ENCODE measurements at places on chromosomes 13 and 19.

DNA sequence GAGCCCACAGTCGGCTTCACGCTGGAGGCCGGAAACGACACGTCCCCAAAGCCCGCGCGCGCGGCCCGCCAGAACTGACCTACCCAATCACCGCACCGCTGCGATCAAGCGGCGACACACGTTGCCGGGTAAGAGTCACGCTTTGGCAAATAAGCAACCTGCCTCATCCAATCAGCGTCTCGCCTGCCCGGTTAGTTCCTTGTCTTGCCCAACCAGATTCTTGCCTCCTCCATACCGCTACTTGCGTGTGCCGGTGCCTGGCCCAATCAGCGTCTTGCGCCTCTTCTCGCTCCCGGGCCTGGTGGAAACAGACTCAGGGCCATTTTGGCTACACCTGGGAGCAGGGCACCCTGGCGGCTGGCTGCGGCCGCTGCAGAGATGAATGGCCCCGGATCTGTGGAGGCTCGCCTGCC is 11.6 kb upstream of the ZNF544 start:
- no peak for DNase-seq

DNA sequence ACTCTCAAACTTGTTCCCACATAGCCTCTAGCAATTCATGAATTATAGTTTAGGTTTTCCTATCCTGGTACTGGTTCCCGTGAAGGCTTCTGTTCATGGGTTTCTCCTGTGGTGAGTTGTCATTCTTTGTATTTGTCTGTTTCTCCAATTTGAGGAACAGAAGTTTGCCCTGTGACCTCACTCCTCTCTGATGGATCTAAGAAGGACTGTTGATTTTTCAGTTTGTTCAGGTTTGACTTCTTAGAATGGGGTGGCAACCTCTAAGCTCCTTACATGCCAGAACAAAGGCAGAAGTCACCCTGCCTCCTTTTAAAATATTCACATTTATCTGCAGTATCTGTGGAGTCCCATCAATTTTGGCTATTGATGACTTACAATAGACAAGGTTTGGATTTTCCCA is 354.0 kb downstream of the SPRY2 start:
- DNase-seq = no peak

GRCh38 chr19:15701757-15702533 is 25.9 kb upstream of the OR10H2 start:
- no peak for DNase-seq

- DNase-seq = peak; percentile 64
These were observed 50.0 kb upstream of the GPR183 start for GRCh38 chr13:99357131-99357596.

DNA sequence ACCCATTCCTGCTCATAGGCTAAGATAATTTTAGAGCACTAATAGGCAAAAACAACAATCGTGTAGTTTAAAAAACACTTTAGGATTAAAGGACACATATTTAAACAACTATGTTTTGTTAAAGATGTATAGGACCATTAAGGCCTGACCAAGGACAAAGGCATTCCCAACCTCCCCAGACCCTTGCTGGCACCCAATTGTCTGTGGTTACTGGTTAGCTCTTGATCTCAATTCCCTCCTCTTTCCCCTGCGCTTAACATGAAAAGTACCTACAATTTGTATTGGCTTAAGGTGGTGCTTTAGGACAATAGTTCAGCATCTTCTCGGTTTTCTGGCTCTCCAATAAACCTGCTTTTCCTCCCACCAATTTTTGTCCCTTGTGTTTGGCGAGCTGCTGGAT is 51.0 kb downstream of the TEX26 start:
- no peak for DNase-seq

DNA sequence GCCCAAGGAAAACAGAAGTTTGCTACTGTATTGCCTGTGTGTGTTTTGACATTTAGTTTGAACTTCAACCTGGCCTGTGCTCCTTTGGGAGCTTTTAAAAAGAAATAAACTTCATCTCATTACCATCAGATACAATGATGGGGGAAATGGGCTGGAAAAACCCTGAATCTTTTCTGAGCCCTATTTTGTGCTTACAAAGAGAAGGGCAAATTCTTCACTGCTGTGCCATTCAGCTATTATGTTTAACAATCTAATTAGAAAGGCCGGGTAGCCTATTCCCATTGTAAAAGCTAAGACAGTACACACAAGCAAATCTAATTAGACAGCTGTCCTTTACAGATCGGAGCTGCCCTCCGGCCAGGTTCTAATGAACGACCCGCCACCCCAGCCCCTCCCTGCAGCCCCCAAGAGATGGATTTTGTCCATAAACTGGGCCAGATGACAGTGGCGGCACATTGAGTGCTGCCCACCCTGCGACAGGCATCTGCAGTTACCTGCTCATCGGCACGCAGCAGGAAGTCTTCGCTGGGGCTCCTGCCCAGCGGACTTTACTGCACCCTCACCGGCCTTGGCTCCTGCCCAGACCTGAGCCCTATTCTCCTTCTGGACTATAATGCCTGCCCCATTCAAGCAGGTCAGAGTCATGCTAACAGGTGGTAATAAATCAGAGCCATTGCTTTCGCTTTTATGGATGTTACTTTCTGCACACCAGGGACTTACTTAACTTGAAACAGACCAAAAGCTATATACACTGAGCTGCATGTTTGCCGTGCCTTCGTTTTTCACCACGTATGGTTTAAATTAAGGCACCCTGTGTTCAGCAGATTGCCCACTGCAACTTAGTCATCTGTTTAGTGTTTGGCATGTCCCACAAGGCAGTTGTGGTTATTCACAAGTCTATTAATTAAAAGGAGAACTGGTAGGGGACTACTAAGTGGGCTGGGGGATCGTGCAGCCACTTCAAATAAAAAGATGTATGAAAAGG is 549.6 kb downstream of the FGF9 start:
- DNase-seq = no peak

- DNase-seq = no peak
These were observed 35.9 kb downstream of the COG3 start for GRCh38 chr13:45500492-45501174.

DNA sequence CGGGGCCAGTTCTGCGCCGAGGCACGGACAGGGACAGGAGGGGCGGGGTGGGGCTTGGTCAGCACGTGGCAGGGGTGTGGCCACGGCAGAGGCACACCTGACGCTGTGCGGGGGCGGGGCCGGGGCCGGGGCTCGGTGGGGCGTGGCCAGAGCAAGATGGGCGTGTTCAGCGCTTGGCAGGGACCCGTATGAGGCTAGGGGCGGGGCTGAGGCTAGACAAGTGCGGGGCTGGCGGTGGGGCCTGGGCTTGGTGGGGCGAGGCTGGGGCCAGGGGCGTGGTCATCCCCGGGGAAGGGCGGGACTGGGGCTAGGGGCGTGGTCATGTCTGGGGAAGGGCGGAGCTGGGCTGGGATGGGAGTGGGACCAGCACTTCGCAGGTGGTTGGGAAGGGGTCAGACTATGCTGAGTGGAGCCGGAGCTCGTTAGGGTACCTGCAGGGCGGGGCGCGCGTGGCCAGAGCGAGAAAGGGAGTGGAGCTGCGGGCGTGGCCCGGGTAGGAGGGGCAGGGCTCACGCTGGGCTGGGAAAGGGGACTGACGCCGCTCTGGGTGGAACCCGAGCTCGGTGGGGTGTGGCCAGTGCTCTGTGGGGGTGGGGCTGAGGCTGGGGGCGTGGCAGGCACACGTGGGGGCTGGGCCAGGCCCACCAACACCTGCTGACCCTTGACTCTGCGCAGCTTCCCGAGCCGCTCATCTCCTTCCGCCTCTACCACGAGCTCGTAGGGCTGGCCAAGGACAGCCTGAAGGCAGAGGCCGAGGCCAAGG is 12.8 kb downstream of the POLR2E start:
- peak; percentile 95 for DNase-seq

GRCh38 chr13:30119476-30119875 is 187.9 kb downstream of the KATNAL1 start:
- DNase-seq = peak; percentile 69

DNA sequence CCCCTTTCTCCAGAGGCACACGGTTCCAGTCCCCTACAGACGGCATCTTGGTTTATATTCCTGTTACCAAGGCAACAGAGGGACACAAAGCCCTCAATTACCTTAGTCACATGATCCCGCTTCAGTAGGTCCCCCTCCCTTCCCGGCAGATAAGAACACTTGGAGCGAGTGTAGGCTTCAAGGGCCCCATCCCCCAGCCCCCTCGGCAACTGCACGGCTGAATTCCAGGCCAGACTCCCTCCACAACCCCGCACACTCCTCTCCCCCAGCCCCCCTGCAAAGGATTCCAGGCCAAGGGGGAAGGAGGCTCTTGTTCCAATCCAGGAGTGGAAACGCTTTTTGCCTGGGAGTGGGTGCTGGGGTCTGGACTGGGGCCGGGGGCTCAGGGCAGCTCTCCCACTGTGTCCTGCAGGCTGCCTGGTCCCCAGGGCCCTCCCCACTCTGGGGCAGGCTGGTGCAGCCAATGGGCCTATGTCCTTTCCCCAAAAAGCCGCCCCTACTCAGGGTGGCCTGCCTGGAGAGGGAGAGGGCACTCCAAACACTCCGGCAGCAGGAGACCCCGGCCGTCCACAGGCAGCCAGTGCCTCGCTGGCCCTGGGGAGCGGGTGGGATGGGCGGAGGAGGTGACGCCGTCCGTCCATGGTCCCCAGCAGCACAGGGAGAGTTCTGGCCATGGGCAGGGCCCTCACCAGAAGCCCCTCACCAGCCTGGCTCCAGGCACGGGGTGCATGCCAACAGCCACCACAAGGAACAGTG is 62.6 kb downstream of the MLLT1 start:
- no peak for DNase-seq

GRCh38 chr19:47005164-47005641 is 14.4 kb upstream of the NPAS1 start:
- no peak for DNase-seq

DNA sequence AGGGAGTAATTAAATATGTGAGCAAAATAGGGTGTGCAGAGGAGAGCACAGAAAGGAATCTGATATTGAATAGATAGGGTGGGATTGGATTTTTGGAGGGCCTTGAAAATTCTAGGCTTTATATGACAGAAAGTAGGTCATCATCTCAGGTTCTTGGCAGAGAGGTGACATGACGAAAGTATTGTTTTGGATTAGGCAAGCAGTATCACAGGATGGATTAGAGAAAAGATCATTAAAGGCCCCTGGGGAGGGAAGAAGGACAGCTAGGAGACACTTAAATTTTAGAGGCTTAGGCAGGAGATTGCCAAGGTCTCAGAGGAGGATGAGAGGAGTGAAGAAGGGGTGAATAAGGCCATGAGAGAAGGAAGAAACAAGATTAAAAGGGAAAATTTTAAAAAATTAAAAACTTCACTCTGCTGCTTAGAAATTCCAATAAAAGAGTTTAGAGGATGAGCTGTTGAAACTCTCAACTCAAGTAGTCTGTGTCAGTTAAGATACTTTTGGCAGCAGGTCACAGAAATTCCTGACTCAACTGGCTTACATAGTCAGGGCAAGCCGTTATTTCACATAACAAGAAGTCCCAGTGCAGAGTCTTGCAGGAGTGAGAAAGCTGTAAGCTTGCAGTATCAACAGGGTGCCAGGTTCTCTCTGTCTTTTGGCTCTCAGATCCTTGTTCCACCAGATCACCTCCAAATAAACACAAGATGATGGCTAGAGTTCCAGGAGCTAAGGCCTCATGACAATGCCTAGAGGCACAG is 8.8 kb downstream of the GPC6 start:
- DNase-seq = no peak

GRCh38 chr13:99875391-99875790 is 96.2 kb downstream of the ZIC5 start:
- no peak for DNase-seq

DNA sequence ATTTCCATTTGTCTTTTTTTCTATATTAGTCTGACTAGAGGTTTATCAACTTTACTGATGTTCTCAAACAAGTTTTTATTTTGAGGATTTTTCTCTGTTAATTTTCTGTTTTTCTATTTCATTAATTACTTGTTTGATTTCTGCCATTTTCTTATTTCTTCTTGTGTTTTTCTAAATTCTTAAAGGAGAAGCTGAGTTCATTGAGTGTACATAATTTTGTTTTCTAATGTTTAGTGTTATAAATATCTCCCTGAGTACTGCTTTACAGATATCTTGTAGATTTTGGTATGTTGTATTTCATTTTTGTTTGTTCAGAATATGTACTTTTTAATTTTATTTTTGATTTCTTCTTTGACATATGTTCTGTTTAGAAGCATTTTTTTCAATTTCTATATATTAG is 1404.3 kb upstream of the MIR17HG start:
- no peak for DNase-seq

GRCh38 chr13:85277748-85278147 is 521.5 kb downstream of the SLITRK6 start:
- DNase-seq = no peak

DNA sequence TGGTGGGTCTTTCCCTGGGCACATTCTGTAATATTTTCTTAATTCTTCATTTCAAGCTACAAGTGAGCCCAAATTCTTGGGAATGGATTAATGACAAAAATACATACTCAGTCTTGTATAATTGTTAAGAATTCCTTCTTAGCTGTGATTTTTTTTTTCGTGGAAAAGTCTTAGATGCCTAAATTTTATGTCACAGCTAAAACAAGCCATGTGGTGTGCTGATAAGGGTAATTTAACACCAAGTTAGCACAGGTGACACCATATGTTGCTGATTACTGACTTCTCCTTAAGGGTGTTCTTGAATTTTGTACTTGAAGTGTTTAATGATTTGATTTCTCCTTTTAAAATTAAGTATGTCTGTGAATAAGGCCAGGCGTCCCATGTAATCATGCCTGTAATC is 29.3 kb downstream of the WDFY2 start:
- DNase-seq = no peak

- DNase-seq = no peak
These were observed 6.4 kb downstream of the GRTP1 start for GRCh38 chr13:113357529-113357928.

DNA sequence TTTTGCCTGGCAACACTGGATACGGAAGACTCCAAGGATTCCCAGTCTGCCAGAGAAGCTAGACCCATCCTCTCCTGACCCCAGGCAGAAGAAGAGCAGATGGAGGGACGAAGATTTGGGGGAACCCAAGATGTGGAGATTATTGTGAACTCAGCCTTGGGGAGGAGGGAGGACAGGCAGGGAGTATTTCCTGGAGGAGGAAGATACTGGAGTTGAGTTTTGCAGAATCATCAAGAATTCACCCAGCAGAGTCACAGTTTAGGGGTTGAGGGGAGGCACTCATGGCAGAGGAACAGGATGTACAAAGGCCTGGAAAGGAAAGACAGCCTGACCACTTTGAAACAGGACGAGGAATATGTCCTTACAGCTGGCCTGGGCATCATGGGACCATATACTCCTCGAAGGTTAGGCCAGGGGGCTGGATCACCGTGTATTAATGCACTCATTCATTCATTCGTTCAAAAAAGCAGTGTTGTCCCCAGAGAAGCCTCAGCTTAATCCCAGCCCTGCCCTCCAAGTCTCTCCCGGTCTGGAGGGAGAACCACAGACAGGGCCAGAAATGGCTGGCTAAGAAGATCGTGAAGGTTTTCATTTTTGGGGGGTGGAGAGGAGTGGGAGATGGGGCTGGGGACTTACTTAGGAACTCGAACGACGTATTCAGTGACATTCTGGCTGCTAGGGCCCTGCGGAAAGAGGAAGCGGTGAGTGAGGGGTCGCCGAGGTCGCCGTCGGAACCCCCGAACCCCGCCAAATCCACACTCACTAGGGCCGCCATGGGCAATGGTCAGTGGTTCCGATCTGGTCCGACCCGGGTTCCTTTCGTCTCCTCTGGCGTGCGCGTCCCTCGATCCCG is 517 bp downstream of the GTF2F1 start:
- DNase-seq = no peak

Measured in activated naive CD4-positive, alpha-beta T cell treated with anti-CD3 and anti-CD28 coated beads, Interleukin-2, amount 10 ng/mL, durations not matched to agents 7 days and 5 days (primary cell).